ENCODE measurements at places on chromosomes 2 and 18.

GRCh38 chr2:187407407-187408084 is 40.5 kb downstream of the CALCRL start:
- no peak for DNase-seq

DNA sequence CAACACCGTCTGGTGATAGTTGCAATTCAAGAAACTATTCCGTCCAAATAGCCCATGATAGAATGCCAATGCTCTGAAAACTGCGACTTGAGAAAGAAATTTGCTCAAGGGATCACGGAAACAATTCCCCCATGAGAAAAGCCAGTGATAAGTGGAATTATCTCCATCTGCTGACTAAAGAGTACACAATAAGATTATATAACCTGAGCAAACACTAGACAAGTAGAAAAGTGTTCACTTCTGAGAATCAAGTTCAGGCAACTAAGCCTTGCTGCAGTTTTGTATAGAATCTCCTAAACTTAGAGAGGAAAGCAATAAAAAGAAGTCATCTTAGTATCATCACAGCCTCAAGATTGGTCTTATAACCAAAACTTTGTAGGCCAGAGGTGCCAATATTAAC is 336.3 kb upstream of the NRXN1 start:
- no peak for DNase-seq

- no peak for DNase-seq
These were observed 227.2 kb upstream of the SPHKAP start for GRCh38 chr2:228408529-228409227.

DNA sequence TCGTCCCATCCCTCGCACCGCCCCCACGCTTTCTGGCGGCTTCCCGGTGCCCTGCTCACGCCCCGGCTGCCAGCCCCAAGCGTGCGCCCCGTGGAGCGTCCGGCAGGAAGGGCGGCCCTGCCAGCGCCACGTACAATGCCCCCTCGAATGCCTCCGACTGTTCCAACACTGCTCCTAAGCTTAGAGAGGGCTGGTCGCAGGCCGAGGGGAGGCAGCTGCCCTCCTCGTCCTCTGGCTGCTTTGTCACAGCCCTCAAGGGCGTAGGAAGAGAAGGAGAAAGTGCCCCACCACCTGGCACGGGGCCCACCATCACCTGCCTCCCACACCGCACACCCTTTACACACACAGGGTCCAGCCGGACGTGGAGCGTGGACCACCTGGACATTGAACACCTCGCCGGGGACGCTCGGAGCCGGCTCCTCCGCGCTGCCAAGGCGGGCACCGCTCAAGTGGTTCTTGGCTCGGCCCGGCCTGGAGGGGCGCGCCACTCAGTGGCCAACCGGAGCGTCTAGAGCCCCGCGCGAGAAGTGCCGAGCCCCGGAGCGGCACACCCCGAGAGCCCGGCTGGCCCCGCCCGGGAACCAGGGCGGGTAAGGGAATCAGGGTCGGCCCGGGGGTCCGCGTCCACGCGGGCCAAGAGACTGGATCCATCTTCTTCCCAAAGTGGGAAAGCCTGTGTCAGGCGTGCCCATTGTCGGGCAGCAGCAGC is 830 bp downstream of the DNER start:
- no peak for DNase-seq

DNA sequence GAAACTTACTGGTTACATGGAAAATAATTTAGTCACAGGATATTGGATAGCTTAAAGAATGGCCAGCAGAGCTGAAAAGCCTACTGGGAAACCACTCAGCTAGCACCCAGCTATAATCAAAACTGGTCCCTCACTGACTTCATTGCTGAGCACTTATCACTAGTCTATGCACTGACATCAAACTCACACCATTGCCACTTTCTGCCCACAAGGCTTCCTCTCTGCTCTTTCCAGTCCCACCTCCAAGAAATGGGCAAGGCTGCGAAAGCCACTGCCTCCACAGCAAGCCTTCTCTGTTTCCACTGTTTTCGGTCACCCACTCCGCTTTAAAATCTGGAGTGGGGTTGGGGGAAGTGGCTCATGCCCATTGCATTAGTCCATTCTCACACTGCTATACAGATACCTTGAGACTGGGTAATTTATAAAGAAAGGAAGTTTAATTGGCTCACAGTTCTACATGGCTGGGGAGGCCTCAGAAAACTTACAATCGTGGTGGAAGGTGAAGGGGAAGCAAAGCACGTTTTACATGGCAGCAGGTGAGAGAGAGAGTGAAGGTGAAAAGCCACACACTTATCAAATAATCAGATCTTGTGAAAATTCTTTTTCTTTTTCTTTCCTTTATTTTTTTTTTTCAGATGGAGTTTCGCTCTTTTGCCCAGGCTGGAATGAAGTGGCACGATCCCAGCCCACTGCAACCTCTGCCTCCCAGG is 77.0 kb upstream of the CERS6 start:
- DNase-seq, result peak; percentile 41

DNA sequence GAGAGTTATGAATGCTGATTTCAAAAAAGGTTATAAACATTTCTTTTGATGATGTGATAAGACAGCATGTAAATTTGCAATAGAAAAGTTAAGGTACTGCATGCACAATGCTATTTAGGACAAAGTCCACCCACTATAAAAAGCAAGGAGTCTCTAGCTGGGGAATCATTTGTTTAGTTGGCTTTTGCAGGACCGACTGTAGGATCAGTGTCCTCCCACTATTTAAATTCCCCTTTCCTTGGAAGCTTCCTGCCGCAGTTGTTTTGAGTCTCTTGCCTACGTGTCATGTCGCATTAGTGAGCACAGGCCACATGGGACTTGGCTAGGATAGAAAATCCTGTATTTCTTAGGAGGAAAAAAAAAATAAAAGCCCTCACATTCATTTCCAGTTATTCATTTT is 13.1 kb downstream of the QPCT start:
- no peak for DNase-seq

DNA sequence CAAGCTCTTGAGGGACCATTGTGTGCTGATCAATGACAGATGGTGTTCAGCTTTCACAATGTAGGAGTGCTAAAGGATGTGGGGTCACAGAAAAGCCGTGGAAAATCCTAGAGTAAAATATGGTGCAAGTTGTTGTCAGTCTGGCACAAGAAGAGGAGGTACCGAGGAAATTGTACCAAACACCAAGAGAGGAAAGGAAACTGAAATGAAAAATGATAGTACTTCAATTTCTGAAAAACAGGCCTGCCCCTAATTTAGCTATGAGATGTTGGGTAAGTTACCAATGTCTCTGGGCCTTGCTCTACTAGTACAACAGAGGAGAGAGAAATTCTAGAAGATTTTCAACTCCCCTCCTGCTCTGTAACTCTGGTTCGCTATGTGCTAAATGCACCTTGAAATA is 78.8 kb upstream of the PELI1 start:
- no peak for DNase-seq

- DNase-seq, result no peak
These were observed 20.7 kb upstream of the SULT1C2 start for GRCh38 chr2:108268001-108268400.

- DNase-seq, result no peak
These were observed 25.3 kb downstream of the ADCY3 start for GRCh38 chr2:24894750-24895149.

DNA sequence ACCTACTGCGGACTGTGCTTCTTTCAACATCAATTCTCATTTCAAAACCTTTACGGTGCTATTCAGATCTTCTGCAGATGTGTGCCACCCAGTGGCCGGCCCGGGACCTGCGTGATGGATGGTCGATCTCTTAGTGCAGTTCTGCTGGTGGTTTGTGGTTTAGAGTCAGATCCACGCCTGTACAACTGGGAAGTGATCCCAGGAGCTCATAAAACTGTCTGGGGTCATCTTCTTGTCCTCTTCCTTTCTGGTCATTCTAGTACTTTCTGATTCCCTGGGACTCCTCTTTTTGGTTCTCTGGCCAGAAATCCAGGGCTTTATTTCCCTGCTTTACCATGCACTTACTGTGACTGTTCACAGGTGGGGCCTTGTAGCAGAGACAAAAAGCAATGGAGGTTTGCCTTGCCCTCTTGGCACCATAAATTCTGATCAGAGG is 15.8 kb upstream of the SELENOI start:
- DNase-seq, result peak; percentile 87

DNA sequence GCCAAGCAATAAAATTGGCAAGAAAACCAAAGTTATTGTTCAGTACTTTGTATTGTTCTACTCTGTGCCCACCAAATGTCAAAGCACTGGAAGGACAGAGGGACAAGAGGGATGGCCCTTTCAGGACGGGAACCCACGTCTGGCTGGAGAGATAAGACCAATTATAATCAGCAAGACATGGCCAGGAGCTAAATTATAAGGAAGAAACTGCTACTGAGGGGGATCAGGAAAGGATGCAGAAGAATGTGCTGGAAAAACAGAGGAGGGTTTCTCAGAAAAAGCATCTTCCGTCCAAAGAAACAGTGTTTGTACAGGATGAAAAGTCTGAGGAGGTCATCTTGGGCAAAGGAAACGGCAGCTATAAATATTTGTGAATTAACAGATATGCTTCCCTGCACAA is 46.4 kb upstream of the NARS1 start:
- no peak for DNase-seq

GRCh38 chr2:227125506-227125905 is 38.5 kb downstream of the COL4A4 start:
- DNase-seq, result no peak

DNA sequence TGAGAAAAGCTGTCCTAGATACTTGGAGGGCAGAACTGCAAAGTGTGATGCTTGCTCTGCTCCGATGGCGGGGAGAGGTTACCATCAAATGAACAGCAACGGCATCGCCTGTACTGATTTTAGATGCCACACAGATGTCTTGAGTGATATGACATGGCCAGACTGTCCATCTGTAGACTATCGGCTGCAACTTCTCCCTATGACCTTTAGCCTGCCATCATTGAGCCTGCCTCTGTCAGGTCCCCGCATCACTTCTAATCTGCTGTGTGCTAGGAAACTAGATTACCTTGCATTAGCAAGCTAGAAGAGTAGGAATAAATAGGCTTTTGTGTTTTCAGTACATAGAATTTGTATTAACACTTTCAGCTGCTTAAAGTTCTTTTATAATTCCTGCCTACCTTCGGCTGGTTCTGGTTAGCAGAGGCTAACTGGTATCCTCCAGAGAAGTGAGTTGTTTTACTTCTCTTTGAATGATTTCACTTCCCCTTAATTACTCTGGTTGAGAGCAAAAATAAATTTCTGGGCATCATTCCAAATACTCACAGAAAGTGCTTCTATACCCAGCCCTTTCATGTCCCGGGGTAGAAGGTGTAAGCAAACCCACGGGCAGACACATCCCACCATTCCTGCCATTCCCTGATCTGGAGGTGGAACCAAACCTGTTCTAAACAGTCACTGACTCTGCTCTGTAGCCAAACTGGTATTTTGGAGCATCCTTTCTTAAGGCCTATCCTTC is 24.0 kb downstream of the GAREM2 start:
- no peak for DNase-seq

GRCh38 chr2:134282629-134283400 is 28.9 kb downstream of the MGAT5 start:
- DNase-seq, result peak; percentile 80

DNA sequence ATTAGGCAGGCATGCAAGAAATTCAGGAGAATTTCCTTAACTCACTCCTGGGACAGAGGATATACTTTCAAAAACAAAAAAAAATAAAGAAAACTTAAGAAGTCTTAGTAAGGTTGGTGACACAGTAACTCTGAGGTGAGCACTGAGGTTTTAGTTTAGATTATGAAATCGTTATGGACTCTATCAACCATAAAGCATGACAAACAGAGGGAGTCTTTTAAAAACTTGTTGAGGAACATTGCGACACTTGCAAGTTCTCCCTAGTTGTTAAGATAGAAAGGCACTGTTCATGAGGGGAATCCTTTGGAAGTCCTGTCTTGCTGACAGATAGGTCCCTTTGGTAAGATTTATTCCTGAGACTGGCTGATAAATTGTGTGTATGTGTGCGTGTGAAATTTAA is 194.3 kb upstream of the ERBB4 start:
- no peak for DNase-seq

DNA sequence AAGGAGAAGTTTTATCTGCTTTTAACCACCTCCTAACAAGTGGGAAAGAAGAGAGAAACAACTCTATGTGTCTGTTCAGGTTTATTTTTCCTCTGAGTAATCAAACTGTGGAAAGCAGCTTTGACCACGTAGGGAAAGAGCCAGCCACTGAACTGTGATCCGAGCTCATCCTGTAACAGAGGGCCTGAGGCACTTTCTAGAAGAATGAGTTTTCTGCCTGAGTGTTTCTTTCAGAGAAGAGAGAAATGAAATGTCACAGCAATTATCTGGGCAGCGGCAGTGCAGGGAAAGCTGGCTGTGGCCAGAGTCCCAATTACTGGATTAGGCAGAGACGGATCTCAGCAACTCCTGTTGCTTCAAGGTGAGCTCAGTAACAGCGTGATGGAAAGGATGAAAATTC is 151.9 kb downstream of the CD226 start:
- no peak for DNase-seq

- no peak for DNase-seq
These were observed 40.4 kb upstream of the MRPL33 start for GRCh38 chr2:27730980-27731691.

DNA sequence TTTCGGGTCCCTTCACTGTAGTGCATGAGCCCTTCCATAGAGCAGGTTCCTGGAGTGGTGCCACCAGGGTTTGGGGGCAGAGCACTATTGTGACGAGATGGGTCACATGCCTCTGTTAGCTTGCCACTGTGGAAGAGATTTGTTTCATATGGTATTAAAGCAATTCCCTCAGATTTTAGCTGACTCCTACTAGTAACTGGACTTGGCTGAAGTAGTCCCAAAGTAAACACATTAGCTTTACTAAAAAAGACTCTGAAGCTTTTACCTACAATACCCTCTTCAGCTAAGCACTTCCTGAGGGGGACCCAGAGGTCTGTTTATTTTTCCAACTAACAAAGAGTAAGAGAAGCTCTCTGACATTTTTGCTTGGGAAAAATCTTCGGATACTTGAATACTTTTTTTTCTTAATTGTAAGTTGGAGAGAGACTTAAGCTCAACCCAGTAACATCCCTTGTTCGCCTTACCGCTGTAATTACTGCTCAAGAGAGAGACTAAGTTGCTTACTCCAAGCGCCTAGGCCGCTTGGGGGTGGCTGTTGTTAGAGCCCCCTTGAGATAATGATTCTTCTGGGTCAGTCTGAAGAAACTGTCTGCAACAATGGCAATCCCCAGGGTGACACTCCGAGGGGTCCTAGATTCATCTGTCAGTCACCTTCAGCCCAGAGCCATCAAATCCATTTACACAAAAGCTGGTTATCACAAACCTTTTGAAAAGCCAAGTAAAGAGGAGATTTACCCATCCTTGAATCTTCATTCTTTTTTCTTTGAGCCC is 177.4 kb downstream of the FIGN start:
- DNase-seq, result no peak

GRCh38 chr2:11097854-11098387 is 57.3 kb upstream of the SLC66A3 start:
- no peak for DNase-seq

GRCh38 chr2:58891828-58892377 is 650.8 kb upstream of the FANCL start:
- no peak for DNase-seq

Data from activated CD4-positive, alpha-beta T cell treated with anti-CD3 and anti-CD28 coated beads, Interleukin-2, amount 50 U/mL, for 16 hours (primary cell).